ENCODE measurements at places on chromosomes 16 and 17.

DNA sequence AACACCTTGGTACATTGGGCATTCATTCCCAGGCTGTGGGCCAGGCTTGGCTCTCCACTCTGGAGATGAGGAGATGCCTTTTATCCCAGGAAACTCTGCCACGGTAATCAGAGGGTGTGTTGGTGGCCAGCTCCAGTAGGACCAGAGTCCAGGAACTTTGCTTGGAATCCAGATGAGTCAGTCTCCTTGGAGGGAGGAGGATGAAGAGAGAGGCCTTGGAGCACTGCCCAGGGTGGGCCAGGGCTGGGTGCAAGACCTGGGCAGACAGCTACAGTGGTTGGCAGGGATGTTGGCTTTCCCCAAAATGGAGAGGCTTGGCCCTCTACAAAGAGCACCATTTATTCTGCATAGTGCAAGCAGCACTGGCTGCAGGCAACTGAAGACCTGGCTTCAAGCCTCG lies 209.0 kb downstream of the RGS9 start:
- DNase-seq = no peak

DNA sequence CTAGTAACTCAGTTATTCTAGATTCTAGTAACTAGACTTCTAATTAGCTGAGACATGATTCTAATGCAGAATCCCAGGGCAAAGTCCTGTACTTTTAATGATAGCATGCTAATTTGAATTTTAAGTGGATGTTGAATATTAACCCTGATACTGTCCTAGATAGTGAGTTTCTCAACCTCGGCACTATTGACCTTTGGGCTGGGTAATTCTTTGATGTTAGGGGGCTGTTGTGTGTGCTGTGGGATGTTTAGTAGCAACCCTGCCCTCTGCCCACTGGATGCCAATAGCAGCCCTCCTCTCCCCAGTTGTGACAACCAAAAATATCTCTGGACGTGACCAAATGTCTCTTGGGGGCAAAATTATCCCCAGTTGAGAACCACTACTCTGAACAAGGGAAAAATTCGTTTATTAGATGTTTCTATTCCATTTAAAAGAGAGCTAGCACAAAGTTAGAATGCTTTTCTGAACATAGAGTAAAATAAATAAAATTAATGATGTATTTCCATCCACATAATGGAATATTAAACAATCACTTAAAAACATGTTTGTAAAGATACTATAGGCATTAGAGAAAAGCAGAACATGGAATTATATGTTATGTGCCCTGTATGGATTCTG lies 30.2 kb downstream of the SALL1 start:
- DNase-seq = no peak

DNA sequence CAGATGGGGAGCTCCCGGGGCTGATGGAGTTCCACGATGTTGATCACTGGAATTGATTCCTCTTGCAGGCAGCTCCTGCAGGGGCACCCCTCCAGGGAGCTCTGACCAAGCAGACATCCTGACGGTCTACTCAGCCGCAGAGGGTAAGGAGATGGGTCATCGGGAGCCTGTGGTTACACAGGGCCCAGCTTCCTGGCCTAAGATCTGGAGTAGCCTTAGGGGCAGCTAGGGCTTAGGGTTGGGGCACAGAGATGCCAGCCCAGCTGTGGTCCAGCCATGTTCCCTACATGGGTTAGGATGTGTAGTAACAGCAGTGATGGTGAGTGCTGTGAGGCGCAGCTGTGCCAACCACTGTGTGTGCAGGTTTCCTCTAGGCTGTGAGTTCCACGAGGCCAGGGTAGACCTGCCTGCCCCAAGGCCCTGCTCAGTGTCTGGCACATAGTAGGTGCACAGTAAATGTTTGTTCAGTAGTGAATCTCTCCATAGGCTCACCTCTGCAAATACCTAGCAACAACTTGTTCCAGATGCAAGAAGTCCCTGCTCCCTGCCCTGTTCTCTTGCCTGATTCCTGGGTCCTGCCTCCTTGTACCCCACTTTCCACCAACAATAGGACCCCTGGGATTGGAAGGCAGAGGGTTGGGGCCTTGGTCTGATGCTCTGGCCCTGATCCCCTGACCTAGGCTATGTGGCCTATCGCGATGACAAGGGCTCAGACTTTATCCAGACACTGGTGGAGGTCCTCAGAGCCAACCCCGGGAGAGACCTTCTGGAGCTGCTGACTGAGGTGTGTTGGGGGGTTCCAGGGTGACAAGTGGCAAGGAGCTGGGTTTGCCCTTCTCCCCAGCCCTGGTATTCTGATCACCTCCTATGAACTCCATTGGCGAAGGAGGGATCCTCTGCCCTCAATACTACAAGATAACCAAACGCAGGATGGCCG lies 13.7 kb downstream of the ZNF213 start:
- no peak for DNase-seq

GRCh38 chr17:81160306-81160705 lies 5.0 kb upstream of the PVALEF start:
- peak; percentile 50 for DNase-seq

DNA sequence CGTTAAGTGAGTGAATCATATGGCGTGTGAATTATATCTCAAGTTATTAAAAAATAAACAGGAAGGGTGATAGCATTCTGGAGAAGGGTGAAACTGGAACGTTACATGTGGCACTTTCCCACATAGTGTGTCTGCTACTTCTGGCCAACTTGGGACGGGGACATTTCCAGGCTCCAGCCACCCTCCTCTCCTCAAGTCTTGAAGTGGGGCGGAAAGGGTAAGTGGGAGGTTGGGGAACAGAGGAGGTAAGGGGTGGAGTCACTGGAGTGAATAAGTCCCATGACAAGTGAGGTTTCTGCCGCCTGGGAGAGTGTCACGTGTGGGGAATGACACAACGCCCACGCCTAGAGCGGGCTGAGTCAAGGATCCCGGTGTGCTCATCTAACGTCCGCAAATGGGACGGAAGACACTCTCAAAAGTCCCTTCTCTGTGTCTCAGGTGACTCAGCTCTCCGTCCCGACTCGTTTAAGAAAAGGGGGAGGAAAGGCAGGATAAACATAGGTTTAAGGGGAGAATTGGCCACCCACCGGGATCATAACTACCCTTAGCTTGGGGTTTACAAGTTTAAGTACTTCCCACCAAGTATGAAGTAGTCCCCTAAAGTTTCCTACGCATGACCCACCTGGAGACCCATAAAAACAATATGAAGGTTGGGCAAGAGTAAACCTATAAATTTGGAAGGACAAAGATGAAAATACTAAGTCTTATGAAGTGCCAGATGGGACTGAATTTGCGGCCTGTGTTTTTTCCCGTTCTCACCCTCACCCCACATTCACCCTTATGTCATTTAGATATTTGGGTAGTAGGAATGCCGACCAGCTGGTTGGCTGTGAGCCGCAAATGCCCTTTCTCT lies 1.2 kb upstream of the SPAG9 start:
- DNase-seq = peak; percentile 66

GRCh38 chr16:52526830-52527229 lies 20.1 kb downstream of the TOX3 start:
- no peak for DNase-seq

DNA sequence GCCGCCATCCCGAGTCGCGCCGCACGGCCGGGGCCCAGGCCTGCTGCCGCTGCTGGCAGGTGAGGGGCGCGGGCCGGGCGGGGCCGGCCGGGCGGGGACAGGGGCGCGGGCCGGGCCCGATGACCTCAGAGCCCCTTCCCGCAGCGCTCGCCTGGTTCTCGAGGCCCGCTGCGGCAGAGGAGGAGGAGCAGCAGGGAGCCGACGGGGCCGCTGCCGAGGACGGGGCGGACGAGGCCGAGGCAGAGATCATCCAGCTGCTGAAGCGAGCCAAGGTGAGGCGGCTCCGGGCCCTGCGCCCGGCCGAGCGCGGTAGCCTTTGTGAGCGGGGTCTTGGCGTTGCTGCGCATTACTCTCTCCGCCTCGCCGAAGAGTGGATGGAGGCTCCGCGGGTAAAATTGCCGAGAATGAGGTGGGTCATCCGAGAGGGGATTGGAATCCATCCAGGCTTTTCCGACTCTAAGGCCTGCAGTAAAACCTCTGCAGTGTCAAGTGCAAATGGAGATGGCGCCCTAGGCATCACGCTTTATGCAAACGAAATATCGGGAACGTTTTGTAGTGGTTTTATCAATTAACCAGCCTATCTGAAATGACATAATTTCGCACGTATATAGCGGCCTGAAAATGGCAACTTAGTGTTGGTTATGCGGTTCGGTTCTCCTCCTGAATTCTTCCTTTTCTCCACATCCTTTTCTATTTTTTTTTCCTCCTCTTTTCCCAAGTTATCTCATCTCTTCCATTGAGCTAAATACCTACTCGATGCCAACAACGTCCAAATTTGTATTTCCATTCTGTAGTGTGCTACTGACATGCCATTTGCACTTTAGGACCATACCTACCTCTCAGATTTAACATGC lies 577 bp downstream of the TTC19 start:
- DNase-seq = peak; percentile 81

- no peak for DNase-seq
Observed at GRCh38 chr17:44602970-44603369, 45.7 kb downstream of the FZD2 start.

GRCh38 chr16:26505496-26505895 lies 561.2 kb upstream of the C16orf82 start:
- no peak for DNase-seq

GRCh38 chr17:28956112-28956511 lies 4.8 kb upstream of the PHF12 start:
- no peak for DNase-seq

GRCh38 chr17:44610871-44611270 lies 45.4 kb upstream of the MEIOC start:
- DNase-seq = no peak

GRCh38 chr16:87443964-87444363 lies 48.9 kb downstream of the ZCCHC14 start:
- no peak for DNase-seq

DNA sequence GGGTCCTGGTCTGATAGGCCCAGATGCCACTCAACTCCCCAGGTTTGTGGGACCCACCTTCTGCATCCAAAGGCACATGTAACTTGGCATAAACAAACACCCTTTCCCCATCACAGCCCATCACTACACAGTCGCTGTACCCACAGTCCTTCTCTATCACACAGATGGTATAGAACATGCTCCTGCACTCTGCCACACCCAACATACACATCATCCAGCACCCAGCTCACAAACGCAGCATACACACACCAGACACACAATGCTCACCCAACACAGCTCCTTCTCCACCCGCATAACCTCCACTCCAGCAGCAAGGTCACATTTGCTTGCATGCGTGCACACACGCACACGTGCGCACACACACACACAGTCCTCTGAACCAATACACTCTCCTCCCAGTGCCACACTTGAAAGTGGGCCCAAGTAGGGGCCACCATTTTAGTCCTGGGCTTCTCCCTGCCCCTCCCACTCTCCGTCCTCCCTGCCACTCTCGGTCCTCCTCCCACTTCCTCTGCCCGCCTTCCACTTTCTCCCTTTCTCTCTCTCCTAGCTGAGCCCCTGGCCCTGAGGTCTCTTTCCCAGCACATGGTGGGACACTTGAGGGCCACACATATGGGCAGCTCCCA lies 8.5 kb upstream of the TMEM92 start:
- no peak for DNase-seq

DNA sequence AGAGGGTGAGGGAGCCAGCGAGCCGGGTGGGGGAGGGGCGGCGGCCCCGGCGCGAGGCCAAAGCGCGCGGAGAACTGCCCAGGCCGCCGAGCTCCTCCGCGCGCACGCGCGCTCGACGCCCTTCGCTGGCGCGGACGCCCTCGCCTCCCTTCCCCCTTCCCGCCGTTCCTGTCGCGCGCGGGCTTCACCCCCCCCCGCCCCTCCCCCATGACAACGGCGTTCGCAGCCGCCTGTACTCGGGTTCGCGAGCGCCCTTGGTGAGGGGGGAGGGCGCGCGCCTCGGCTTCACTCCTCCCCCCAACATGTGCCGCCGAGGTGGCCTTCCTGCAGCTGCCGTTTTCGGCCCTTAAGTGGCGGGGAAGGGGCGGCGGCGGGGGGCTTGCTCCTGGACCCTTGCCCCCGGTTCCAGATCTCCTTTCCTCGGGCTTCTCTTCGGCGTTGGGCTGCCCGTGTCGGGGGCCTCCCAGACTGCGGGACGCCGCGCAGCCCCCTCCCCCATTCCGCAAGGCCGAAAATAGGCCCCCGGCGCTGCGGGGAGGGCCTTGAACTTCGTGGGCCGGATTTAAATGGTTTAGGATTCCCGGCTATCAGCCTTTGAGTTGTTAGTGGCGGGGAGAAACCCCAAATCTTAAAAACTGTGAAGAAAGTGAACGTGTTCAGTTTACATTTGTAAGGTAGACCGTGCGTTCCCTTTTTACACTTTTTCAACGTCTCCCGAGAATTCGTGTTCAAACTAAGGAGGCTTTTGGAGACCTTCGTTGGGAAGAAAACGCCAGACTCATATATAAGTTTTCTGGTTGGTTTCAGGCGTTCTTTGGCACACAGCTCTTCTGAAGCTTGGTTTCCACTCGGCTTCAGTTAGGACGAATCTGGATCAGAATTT lies 653 bp downstream of the SRRM2 start:
- peak; percentile 63 for DNase-seq

DNA sequence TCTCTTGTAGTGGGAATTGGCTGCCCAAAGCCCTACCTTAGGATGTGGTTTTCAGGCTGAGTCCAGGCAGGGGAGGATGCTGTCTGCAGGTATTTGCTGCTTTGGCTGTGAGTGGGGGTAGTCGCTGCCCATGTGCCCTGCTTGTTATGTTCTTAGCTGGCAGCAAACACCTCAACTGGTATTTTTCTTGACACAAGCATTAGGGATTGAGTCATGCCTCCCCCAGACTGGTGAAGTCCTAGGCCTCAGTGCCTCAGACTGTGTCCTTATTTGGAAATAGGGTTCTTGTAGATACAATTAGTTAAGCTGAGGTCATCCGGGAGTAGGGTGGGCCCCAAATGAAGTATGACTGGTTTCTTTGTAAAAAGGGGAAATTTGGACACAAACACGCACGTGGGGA lies 808.3 kb upstream of the EEF2KMT start:
- DNase-seq = no peak

DNA sequence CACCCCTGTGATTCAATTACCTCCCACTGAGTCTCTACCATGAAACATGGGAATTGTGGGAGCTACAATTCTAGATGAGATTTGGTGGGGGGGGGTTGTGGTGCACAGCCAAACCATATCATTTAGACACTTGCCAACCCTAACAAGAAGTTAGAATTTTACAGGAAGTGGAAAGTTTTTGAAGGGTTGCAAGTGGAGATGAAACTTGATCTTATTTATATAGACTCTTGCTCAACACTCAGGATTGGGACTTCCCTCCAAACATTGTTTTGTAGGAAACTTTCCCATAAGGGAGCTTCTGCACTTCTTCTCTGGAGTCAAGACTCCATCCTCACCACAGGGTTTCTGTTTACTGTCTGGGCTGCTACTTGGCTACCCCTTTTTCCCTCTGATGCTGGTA lies 266.7 kb upstream of the CDH11 start:
- DNase-seq = no peak

DNA sequence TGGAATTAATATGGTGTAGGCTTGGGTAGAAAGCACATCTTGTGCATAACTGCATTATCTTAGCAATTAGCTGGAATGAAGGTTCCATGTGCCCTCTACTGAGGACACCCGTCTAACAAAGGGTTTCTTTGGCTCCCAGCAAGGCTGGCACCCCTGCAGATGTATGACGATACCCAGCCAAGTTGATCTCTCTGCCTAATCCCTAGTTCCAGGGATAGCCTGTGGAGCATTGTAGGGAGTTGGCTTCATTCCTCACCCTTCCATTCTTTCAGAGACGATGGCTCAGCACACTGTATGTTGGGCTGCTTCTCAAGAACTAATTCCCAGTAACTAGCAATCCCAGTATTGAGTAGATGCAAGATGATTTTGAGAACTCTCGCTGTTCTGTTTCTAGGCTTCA lies 182.5 kb downstream of the SNX29 start:
- no peak for DNase-seq

GRCh38 chr17:81367171-81367570 lies 28.1 kb upstream of the BAHCC1 start:
- DNase-seq = no peak

All from retina (tissue), 1 donor.